ENCODE measurements at places on chromosomes 1 and 21.

- ATAC-seq = no peak
These were observed 34.1 kb downstream of the QSOX1 start for GRCh38 chr1:180188684-180189175.

- ATAC-seq = no peak
These were observed 112.8 kb downstream of the C1orf21 start for GRCh38 chr1:184499616-184500015.

GRCh38 chr1:177249231-177249630 is 78.5 kb downstream of the BRINP2 start:
- no peak for ATAC-seq

DNA sequence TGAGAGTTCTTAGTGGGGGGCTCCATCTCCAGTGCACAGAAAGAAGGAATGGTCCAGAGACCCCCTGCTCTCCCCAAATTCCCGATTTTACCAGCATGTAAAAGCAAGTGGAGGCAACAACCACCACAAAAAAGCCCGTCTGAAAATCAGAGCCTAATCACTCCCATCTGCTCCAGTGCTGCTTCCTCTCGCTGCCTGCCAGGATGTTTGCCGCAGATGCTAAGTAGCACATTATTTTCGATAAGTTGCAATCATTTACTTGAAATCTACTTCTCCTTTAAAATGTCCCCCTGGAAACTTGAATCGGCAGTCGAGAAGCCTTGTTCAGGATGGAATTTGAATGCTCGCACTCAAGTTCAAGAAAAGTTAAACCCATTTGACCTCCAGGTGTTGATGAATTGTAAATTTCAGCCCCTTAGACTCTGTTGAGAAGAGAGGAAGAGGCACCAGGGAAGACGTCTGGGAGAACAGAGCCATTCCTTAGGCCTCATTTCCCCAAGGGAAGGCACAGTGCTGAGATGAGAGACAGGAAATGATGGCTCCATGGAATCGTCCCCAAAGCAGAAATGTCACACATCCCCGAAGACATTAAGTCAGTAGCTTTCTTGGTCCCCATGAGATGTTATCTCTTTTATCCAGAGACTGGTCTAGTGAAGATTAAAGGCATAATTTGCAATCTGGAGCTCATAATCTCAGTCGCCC is 221.3 kb downstream of the PBX1 start:
- no peak for ATAC-seq

DNA sequence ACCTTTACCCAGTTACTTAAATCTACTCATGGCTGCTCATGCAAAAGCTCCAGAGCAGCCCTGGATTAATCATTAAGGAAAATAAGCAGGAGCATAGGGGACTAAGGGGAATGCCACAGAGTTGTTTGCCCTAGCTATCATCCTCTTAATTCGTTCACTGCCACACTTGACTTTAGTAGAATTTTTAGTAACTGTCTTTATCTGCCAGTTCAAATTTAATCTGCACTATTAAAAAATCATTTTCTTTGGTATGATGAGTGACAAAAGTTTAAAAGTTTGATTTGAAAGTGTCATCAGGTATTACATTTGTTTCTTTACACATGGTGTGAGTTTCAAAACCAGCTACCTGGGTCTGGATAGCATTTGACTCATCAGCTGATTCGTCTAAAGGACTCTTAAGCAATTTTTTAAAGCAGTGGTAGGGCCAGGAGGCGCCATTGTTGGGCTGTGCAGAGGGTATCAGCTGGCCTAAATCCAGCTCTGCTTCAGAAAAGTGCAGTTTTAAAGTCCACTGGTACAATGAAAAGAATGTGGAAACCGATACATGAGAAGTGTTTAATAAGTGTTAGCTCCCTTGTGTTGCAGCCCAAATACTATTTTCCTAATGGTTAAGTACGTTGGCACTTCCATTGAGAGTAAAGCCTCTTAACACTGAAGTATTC is 69.9 kb upstream of the DR1 start:
- ATAC-seq = no peak

- ATAC-seq = no peak
These were observed 196.1 kb upstream of the FGGY start for GRCh38 chr1:59100708-59101374.

DNA sequence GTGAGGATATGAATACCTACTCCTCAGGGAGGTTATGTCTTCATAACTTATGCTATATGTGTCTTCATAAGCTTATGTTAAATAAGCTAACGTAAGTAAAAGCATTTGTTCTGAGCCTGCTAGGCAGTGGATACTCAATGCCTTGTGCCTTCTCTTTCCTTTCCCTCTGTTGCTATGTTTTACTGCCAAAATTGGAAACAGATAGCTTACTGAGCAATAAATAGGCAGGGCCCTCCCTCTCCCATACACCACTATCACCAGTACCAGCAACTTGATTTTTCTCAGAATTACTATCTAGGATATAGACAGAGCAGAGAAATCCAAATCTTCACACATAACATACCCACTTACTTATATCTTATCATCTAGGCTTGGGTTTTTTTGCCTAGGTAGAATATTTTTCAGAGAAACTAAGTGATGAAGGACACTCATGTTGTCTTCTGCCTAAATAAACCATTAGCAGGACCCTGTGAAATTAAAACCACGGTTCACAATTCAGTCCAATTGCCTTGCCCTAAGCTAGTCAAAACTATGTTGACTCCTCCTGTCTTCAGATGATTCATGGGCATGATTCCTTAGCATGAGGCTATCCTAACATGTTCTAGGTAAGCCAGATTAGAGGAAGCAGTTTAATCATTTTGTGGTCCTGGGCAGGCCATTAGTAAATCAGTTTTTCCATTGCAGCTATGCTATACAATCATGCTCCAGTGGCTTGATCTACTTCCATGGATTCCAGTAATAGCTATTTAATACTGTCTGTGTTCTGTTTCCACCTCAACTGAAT is 15.9 kb upstream of the LRRC8C start:
- ATAC-seq = no peak

DNA sequence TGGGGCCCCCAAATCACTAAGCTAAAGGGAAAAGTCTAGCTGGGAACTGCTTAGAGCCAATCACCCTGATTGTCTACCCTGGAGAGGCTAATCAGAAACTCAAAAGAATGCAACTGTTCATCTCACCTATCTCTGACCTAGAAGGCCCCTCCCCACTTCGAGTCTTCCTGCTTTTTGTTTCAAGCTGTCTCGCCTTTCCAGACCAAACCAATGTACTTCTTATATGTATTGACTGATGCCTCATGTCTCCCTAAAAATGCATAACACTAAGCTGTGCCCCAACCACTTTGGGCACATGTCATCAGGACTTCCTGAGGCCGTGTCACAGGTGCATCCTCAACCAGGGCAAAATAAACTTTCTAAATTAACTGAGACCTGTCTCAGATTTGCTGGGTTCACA is 209.5 kb downstream of the APP start:
- no peak for ATAC-seq

DNA sequence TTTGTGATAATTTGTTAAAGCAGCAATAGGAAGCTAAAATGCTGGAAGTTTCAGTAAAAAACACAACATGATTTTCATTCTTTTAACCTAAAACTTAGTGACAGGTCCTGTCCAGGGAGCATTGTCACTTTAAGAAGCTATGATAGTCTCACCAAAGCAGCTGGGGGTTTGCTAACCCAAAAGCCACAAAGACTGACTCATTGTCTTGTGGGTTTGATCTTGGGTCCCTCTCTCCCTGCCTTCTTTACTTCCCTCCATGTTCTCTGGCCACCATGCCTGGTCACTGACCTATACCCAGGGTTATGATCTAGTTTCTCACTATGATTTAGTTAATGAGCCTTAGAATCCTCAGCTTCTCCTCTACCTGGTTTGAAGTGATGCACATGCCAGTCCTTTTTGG is 213.5 kb upstream of the PTGFR start:
- ATAC-seq = no peak

DNA sequence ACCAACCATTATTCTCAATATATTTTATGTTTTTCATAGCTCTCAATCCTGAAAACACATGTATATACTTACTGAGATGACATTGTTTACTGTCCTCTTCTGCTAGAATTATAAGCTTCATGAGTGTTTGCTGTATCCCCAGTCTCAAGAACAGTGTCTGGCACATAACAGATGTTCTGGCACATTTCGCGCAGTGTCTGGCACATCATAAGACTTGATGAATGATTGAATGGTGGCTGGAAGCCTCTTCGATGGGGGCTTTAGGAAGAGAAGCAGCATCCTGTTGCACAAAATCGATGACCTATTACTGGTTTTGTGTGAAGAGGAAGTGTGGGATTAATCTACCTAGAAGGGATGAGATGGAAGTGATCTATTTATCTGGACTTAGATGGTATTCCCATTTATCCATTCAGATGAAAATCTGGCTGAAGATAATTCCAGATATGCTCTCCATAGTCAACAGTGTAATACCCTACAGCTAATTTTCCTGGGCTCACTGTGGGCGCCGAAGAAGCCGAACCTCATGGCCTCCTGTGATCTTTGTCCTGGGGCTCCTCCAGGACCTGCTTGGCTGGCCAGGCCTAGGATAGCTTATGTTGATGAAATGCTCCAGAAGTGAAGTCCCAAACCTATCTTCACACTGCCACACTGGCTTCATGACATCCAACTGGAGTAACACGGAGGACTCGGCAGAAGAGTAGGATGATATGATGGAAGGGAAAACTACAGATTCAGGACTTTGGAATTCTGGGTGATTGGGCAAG is 26.5 kb downstream of the CD34 start:
- no peak for ATAC-seq

GRCh38 chr1:89069951-89070350 is 4.9 kb upstream of the GBP1 start:
- no peak for ATAC-seq

GRCh38 chr1:98352378-98352777 is 309.1 kb upstream of the SNX7 start:
- ATAC-seq = no peak

DNA sequence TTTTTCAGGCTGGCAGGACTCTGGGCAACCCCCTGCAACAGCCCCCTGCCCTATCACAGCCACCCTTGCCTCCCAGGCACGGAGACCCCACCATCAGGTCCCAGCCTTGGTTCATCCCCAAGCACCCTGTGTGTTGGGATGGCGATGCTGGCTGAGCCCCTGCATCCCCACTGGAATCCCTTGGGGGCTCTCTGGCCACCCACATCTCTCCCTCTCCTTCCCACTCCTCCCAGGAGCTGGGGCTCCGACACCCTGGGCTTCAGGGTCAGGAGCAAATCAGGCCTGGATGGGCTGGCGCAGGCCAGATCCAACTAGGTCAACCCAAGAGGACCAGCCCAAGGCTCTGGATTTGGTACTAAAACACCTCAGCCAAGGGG is 25.9 kb downstream of the COL6A1 start:
- ATAC-seq = no peak

DNA sequence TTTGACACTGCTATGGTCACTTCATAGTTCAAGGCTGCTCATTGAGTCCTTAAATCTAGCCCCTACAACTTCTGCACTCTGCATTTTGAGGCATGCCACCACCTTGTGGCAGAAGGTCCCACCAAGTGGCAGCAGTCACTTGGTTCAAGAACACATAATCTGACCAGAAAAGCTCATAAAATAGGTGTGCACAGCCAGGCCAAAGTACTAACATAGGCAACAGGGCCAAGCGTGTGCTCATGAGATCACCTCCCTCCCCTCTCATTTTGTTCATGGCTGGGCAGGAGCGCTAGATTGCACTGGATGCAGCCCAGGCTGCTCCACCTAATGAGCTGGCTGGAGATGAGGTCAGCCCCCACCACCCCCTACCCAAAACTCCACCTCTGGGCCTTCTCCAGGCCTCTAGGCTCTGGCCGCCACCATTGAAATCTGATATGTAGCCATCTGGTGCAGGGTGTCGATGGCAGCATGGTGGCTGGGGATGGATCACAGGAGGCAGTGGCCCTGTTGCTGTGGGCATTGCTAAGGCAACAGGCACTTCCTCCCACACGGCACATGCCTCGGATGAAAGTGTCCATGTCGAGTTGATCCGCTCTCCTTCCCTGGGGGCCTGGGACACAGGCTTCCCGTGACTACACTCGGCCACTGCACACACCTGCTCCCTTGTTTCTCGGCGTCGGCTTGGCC is 193.2 kb downstream of the TRABD2B start:
- no peak for ATAC-seq

- no peak for ATAC-seq
These were observed at the start of gene CCDC18 for GRCh38 chr1:93180723-93181613. Gene CCDC18, plus strand, starts transcription at chr1:93180724. Its CDS starts 2,638 bp downstream, at chr1:93183362.

DNA sequence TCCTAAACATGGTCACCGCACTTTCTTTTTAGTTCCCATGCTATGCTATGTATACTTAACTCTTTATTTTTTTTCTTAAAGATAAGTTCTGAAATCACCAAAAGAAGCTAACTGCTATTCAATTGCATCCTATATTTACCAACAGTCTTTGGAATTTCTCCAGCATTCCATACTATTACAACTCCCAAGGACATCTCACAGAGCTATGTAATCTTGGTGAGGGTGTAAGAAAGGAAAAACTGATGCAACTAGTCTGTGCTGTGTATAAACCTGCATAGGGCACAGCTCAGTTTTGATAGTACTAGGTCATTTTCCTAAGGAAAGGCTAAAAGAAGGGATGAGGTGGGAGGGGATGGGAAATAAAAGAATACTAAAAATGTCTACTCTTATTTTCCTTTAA is 78.0 kb downstream of the PTPN14 start:
- no peak for ATAC-seq

DNA sequence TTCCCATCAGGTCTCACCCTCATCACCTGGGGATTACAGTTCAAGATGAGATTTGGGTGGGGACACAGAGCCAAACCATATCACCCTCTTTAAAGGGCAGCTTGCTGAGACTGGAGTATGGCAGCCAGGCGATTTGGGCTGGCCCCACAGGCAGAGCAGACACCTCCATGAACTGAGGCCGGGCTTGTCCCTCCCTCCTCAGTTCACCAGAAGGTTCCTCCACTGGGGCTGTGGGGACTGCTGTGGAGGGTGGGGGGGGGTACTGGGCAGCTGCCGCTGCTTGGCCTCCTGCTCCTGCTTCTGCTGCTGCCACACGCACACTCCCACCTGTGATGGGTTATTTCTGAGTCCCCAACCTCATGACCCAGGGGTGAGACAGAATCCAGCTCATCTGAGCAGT is 53.9 kb upstream of the PDE9A start:
- no peak for ATAC-seq

GRCh38 chr21:41560661-41561158 is 52.8 kb upstream of the TMPRSS2 start:
- no peak for ATAC-seq

Data from gastroesophageal sphincter (tissue), 4 donors.